ENCODE measurements at places on chromosomes 3 and 15. TPM values are rescaled to one million over a fixed set of nuclear protein-coding genes. Genes with fewer than 3 reads are reported as not detected.

KY gene
- 1.2 TPM for total RNA-seq

GRCh38 chr15:78768096-78768495, 43.2 kb downstream of the ADAMTS7 start:
- no peak for DNase-seq

GRCh38 chr15:58527573-58528187, 95.9 kb downstream of the LIPC start:
- DNase-seq, result no peak

GRCh38 chr3:13300546-13301285, 119.4 kb downstream of the NUP210 start:
- DNase-seq, result no peak

GRCh38 chr3:25889525-25889917, 99.6 kb downstream of the OXSM start:
- DNase-seq, result no peak

DNA sequence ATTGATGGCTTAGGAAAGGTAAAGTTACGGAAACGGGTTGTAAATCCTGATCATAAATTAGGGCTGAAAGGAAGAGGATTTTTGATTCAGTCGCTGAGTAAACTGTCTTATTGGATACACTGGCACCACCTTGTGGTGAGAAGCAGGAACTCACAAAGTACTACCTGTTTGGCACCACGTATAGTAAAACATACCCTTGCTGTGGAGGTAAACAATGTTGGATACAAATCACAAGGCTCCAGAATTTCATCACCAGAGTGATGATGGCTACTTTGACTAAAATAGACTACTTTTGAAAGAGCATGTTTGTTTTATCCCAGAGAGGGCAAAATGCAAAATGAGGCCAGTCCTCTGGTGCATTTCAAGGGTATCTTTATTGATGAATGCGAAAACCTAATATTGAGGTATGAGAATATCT, 216.9 kb downstream of the IGSF11 start:
- DNase-seq, result no peak

DNA sequence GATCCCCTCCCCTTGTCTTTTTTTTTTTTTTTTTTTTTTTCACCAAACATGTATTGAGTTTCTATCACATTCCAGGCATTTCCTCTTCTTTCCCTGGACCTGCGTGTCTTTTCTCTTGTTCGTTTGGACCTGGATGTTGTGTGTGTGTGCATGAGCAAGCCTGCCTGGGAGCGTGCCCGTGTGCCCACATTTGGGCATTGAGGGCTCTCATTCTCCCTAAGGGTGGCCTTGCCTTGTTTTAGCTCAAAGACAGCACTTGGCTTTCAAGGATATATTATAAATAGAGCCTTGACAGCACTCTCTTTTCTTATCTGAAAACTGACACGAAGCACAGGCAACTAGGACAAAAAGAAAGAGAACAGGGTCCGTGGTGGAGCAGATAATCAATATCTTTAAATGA, 39.0 kb upstream of the SLC25A26 start:
- no peak for DNase-seq

- DNase-seq, result no peak
These were observed 88.7 kb downstream of the TFG start for GRCh38 chr3:100798012-100798411.

- DNase-seq, result no peak
These were observed 72.2 kb upstream of the ARNT2 start for GRCh38 chr15:80331886-80332406.

GRCh38 chr15:56016281-56016680, 22.9 kb upstream of the NEDD4 start:
- no peak for DNase-seq

GALK2 gene
- 69.5 TPM for total RNA-seq

DNA sequence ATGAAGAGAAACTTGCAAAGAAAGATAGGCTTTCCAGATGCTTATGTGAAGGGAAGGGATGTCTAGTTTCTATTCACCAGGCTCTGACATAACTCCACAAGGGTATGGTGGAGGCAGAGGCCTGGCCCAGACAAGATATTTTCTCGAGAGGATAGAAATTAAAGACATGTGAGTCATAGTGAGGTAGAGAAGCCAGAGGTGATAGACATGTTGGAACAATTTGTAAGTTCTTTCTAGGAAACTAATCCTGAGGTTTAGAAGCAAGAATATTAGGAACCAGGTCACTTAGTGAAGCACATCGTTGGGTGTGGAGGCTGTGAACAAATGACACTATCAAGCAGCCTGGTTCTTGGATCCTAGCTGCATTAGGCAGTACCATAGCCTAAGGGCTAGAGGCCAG, 176.9 kb downstream of the BBX start:
- DNase-seq, result no peak

- DNase-seq, result no peak
These were observed 57.6 kb upstream of the AZI2 start for GRCh38 chr3:28406241-28406640.

MESP2 gene
- total RNA-seq, result 0.64 TPM

- no peak for DNase-seq
These were observed 30.6 kb downstream of the ABCC5 start for GRCh38 chr3:183987000-183987600.

DNA sequence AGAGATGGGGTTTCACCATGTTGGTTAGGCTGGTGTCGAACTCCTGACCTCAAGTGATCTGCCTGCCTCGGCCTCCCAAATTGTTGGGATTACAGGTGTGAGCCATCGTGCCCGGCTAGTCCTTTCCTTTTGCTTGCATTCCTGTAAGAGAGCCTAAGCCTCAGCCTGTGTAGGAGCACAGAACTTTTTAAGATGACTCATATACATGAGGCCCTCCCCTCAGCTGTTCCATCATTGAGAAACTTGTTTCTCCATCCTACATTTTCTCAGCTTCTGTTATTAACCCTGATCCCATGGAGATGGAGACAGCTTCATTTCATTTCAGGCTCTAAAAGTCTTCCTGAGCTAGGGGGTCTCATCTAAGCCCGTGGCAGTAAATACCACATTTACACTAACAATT, 123.3 kb downstream of the PLOD2 start:
- no peak for DNase-seq

DNA sequence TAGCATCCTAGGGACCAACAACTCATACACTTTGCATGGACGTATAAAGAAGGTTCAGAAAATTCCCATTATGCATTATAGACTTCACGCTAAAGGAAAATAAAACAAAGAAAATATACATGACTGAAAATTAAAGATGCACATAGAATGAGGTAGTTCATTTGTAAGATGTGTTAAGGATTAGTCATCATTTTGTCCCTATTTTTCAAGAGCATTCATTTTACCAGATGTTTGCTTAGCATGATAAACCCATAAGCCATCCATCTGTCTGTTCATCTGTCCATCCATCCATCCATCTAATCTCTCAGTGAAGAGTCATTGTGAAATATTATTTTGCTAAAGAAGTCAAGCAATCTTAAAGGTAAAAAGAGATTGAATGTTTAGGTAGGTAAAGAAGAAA, 80.3 kb downstream of the TFG start:
- no peak for DNase-seq

DNA sequence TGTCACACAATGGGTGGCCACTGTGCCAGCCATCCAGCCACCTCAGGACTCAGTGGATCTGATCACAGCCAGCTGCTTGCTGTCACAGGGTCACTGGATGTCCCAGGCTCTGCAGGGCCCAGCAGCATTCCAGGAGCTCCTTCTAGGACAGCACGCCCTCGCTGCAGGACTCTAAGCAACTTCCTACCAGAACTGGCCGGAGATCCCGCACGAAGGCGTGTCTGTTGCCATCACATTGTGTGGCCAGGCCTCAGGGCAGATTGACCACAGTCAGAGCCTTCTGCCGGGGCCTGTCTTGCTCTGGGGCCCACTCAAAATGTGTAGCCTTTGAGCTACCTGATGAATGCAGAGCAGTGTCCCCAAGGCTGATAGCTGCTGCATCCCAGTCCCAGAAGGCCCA, 24.6 kb downstream of the DNAJB8 start:
- DNase-seq, result no peak

GRCh38 chr15:100766243-100767000, 113.2 kb upstream of the ALDH1A3 start:
- no peak for DNase-seq

DNA sequence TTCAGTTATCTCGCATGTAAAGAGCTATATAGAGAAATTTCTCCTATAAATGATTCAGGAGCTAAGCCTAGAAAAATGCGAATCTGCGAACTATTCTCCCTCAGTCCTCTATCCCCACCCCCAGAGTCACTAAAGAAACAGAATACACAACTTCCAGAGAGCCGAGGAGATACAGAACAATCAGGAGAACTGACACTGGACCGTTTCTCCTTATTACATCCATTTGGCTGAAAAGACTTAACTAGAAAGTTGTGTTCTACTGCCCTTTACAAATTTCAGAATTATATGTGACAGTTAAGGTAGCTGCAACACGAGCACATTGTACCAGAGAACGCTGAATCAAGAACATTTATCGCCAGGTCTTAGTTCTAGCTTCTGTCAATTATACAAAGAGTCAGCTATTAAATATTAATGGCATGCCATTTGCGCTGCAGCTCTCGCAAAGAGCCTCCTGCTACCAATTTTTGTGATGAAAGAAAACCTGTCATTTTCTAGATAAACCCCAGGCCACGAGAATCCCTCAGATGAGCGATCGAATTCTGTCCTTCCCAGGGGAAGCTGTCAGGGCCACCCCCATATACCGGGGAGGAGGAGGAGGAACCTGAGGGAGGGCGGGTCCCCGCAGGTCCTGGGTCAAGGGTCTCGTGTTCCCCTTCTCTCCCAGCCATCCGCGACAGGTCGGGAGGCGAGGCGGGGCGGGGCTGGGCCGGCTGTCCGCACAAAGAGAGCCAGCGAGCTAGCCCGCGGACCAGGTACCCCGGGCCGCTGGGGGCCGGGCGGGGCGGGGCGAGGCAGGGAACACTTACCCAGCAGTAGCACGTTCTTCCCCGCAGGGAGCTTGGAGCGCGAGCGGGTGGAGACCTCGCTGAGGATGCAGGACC, 878 bp downstream of the DYNC1LI1 start:
- peak; percentile 33 for DNase-seq
